ENCODE measurements at places on chromosomes 12 and 14.

DNA sequence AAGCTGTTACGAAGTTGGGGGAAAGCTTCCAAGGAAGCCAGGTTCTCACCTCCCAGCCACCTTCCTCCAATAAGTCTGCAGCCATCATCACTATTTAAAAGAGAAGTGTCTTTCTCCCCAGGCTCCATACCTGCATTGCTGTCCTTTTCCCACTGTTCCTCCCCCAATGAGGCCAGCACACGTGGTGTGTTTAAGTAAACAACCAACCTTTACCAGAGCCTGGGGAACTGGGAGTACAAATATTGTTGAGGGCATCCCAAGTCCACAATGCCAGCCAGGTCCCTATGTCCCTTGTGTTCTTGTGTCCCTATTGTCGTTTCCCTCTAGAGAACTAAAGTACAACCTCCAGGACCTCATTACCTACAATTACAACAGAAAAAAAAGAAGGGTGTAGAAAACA is 49.2 kb upstream of the PNMA1 start:
- DNase-seq: no peak

- no peak for DNase-seq
Observed at GRCh38 chr14:36397357-36397756, 76.9 kb upstream of the MBIP start.

GRCh38 chr14:100692256-100692655 is 34.4 kb upstream of the DLK1 start:
- DNase-seq: no peak

DNA sequence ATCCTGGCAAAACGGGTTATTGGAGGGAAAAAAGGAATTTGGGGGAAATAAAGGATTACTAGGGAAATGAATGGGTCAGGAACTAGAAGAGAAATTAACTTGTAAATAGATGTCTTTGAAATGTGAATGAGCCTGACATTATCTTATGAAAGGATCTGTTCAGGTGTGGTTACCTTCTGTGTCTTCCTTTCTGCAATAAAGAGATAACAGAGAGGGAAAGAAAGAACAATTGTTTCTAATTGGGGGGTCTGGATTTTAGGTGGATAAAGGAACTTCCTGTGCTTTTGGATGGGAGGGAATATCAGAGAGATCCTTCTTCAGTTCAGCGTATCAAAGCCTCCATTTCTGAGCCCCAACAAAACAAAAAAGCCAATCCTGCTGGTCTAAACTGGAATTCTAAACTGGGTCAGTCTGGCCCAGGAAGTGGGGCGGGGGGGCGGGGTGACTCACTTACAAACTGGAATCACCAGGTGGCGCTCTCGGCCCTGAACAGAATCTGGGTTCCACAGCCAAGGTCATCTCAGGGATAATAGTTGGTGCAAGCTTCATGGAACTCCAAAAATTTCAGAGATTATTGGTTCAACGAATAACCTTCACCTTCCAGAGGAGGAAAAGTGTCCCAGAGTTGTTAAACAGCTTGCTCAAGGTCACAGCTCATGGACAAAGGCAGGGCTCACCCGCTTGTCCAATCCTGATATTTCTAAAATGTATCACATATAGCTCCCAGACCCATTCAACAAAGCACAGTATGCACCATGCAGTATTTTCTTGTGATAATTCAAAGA is 15.2 kb upstream of the PEBP1 start:
- DNase-seq: peak; percentile 72

GRCh38 chr14:58693048-58693447 is 55.3 kb downstream of the DACT1 start:
- no peak for DNase-seq

DNA sequence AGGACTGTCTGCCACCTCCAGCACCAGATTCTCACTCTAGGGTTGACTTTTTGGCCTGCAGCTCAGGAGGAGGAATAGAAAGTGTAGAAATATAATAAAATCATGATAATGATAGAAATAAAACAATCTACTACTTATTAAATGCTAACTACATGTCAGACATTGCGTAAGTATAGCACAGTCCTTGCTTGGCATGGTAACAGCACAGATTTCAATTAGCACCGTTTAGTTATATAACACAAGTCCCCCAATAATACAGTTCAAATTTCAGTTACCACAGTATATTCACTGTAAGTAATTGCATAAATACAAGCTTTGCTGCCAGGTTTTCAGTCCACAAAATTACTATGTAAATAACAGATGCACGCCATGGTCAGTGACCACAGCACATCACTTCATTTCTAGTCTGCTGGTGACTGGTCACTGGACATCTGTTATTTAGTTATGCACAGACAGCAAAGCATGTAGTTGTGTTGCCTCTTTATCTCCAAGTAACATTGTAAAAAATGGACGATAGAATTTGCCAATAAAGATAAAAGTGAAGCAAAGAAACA is 6.5 kb upstream of the GLT8D2 start:
- no peak for DNase-seq

DNA sequence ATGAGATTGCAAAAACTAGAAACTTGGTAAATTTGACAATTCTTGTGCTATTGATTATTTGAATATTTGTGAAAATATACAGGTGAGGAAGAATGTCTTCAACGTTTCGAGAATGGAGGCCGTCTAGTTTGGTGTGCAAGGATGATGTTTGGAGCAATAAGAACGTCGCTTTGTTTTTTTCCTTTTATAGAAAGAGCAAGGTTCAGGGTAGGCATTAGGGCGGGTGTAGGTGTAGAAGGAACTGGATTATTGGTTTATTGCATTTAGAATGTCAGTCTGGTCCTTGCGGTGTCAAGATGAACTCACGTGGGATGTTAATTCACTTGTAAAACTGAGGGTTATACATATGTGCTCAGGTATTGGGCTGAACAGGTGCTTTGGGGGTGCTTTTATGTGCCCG is 1.1 kb downstream of the RPS26 start:
- no peak for DNase-seq

- DNase-seq: no peak
Observed at GRCh38 chr12:70367258-70368141, 1.4 kb downstream of the KCNMB4 start.

DNA sequence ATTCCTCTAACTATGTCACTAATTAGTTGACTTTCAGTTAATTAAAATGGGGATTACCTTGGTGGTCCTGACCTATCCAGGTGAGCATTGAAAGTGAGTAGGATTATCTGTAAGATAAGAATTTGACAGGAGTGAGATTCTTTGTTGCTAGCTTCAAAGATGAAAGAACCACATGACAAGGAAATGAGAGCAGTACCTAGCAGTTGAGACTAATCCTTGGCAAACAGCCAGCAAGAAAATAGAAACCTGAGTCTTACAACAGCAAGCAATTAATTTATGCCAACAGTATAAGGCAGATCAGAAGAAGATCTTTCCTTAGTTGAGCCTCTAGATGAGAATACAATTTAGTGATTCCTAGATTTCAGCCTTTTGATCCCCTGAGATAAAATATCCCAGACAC is 1058.4 kb downstream of the LRFN5 start:
- no peak for DNase-seq

GRCh38 chr14:54475911-54476310 is 12.9 kb downstream of the GMFB start:
- no peak for DNase-seq

DNA sequence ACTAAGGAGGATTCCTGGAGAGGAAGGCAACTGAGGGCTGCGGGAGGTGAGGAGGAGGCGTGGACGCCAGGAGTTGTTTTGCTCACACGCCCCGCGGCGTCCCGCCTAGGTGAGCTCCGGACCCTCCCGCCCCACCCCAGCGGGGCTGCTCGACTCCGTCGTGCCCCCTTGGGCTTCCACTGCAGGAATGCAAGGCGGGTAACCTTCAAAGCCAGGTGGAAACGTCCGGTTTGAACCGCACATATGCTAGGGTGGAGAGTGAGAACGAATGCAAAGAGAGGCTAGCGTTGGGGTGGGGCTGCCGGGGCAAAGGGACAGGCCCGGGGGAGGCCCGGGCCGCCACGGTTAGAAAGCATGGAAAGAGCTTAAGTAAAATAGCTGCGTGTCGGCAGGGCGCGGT is 5.4 kb upstream of the DPPA3 start:
- DNase-seq: no peak

- DNase-seq: peak; percentile 91
Observed at GRCh38 chr12:11798856-11799501, 149.5 kb downstream of the ETV6 start.

DNA sequence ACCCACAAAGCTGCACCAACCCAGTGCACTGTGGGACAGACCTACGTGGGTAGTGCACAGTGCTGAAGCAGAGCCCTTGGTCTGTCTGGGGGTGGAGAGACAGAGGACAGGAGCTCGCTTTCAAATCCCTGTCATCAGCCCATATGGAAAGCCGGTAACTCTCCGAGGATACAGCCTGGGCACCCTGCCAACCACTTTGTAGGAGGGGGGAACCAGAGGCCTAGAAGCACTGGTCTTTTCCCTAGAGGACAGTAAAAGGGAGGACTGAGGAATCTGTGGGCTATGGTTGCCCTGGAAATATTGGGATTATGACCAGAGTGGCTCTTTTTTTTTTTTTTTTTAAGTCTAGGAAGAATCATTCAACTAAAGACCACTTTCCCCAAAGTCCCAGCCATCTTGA is 74.3 kb downstream of the MAP3K9 start:
- no peak for DNase-seq

- DNase-seq: no peak
Observed at GRCh38 chr14:36518586-36519430, 1.2 kb downstream of the NKX2-1 start.

DNA sequence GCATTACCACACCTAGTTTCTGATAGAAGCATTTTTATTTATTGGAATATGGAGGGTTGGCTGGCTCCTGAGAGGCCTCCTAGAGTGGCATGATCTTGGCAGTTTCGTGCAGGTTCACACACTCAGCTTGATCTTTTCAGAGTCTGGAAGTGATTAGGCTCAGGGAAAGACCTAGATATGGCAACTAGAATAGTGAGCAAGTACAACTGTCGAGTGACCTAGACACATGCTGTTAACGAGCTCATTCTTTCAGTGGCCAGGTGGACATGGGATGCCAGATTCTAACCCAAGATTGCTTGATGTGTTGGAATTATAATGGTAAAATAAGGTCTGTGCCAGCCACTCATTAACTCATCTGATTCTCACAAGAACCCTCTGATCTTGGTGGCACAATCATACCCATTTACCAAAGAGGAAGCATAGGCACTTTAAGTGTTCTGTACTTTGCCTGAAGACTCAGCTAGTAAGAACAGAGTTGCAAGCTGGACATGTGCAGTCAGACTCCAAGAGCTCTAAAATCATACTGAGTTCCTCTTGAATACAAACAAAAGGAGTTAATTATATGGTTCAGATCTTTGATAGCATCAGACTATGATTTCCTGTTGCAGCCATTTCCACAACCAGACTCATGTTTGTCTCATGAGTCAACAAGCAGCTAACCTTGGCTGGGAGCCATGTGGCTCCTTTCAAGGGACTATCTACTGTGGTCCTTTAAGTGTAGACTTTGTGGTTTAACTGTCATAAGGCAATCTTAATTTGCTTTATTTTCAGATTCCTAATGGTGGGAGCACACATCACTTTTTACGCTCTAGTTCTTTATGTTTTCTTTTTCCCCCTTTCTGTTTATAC is 144.2 kb downstream of the PLEKHA5 start:
- DNase-seq: peak; percentile 98

DNA sequence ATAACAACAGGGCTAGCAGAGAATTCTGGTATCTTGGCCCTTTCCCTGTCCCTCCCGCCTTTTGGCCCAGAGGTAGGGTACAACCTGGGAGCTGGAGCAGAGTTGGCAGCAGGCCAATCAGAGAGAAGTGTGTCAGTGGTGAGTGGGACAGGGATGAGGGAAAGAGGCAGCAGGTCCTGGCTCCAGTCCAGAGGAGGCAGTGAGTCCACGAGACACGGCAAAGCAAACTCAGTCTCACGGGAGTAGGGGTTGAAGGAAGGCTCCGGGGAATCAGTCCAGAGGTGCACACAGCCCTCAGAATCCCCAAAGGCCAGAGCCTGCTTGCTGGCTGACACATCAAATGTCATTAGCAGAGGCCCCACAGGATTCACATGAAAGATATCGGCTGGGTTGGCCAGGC is 7.3 kb downstream of the PAN2 start:
- no peak for DNase-seq

DNA sequence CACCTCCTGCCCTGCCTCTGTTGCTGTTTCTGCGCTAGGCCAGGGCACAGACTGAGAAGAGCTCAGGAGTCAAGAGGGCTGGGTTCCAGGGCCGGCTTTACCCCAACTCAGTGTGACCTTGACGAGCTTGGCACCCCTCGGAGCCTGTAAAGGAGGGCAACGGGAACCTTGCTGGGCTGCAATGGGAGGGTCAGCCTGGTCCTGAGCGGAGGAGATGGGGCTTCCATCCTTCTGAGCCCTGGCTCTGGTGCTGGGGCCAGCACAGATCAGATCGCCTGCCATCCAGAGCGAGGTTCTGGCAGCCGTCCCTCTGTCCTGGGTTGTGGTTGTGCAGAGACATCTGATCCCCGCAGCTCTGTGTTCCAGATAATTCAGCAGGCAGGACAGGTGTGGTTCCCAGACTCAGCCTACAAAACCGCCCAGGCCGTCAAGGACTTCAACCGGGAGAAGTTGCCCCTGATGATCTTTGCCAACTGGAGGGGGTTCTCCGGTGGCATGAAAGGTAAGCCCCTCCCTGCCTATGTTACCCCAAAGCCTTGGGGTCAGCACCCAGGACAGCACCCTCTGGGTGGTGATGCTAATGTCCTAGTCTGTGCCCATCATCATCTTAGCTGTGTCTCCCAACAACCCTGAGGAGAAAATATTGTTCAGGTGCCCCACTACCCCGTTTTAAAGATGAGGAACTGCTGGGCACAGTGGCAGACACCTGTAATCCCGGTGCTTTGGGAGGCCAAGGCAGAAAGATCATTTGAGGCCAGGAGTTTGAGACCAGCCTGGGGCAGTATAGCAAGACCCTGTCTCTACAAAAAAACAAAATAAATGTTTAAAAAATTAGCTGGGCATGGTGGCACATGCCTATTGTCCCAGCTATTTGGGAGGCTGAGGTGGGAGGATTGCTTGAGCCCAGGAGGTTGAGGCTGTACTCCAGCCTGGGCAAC is 50.2 kb downstream of the FOXN4 start:
- no peak for DNase-seq

- no peak for DNase-seq
Observed at GRCh38 chr12:10697862-10698261, 24.0 kb upstream of the STYK1 start.

DNA sequence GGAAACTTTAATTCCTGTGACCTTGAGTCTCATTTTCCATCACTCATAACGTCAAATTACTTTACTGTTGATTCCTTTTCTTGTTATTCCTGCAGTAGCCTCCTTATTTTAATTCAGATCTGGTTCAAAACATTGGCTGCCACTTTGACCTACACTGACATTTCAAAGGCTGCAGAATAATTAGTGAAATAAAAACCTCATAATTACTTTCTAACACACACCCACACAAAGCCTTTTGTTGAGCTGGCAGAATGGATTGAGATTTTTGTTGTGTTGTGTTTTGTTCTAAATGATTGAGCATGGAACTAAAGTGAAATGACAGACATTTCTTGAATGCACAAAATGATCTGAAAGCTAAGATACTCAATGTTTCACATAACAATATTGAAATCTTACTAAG is 507.5 kb upstream of the STXBP6 start:
- DNase-seq: no peak

DNA sequence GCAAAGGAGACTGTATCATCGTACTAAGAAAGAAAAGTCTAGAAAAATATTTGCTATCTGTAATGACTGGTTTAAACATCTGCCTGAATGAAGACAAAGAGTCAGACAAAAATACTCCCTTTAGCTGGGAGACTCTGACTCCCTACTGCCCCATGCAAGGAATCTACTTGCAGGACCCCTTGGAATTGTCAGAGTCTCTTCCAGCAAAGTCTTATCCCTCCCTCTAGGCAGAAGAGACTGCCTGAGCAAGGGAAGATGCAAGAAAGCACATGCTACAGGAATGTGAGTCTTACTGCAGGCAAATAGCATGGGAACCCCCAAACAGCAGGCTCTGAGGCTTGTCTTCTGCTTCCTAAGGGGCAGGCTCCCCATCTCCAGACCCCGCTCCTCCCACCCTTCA is 154.0 kb downstream of the KCNA5 start:
- DNase-seq: no peak
